CD4-positive, alpha-beta T cell treated with Interleukin-15 for 4 hours (primary cell): ENCODE measurements at places on chromosomes 1 and 21.

- DNase-seq = no peak
These were observed 68.0 kb upstream of the CYP2J2 start for GRCh38 chr1:59994302-59995198.

DNA sequence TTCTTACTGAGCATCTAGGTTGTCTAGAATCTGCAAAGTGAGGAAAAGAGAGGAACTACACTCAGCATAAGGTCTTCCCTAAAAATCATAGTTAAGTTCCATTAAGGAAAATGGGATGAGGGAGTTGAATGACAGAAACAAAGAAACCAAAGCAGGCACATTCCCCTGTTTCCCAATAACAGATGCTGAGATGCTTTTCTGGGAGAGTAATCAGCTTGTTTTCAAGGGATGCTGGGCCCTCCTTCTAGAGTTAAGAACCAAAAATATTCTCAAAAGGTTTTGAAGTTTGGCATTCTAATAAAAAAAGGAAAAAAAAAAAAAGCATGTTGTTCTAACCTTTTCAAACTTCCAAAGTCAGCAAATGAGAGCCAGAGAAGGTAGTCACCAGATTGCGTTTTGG is 105.2 kb upstream of the ZNF648 start:
- DNase-seq = no peak

- no peak for DNase-seq
These were observed 12.3 kb upstream of the NFASC start for GRCh38 chr1:204858363-204858821.

DNA sequence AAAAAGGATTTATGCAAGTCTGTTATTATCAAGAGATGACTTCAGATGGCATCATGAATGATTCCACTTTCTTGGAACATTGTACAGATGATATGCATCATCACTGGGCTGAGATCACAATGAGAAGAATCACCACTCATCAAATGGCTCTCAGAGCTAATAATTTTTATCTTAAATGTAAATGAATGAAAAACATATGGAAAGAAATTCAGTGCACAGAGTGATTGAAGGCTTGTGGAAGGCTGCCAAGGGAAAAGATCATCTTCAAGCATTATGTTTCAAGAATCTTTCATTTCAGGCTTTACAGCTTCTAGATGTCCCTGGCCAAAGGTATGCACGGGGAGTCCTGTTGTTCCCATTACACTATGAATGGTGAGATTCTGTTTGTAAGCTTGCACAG is 955.7 kb downstream of the TTLL7 start:
- no peak for DNase-seq

DNA sequence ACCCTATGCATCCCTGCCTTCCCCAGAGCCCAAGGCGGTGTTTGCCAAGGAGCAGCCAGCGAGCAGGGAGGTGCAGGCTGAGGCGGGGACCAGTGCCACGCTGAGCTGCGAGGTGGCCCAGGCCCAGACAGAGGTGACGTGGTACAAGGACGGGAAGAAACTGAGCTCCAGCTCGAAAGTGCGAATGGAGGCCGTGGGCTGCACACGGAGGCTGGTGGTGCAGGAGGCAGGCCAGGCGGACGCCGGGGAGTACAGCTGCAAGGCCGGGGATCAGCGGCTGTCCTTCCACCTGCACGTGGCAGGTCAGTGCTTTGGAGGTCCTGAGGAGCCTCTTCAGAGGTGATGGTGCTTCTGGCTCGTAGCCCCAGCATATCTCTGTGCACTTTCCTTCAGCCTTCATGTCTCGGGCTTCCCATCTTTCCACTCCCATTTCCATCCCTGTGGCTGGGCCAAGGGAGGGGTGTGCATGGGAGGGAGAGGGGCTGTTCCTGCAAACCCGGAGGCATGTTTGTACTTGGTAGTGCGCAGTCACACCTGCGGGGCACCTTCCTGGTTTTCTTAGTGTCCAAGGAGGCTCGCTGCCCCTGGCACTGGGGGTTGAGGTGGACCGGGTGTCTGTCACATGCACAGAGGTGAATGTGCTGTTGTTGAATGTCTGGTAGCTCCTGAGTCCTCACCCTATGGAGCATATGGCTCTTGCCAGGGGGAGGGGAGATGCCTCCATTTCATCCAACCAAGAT is 56.4 kb downstream of the OBSCN start:
- DNase-seq = no peak

GRCh38 chr21:45407629-45408247 is 2.8 kb downstream of the COL18A1 start:
- no peak for DNase-seq

- DNase-seq = no peak
These were observed 17.1 kb downstream of the TNFRSF8 start for GRCh38 chr1:12080156-12080555.

DNA sequence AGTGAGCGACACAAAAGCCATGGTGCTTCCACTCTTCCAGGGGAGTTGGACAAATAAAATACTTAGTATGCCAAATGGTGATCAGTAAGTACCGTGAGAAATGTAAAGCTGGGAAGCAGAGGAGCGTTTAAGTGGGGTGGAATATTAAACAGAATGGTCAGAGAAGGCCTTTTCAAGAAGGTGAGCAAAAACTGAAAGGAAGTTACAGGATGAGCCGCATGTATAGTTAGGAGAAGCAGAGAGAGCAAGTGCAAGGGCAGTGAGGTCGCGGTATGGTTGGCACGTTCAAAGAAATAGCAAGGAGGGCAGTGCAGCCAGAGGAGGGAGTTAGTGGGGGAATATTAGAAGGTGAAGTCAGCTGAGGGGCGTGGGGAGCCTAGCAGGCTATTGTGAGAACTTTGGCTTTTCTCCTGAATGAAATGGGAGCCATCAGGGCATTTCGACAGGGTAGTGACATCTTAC is 748 bp upstream of the ATP6V0B start:
- DNase-seq = no peak

DNA sequence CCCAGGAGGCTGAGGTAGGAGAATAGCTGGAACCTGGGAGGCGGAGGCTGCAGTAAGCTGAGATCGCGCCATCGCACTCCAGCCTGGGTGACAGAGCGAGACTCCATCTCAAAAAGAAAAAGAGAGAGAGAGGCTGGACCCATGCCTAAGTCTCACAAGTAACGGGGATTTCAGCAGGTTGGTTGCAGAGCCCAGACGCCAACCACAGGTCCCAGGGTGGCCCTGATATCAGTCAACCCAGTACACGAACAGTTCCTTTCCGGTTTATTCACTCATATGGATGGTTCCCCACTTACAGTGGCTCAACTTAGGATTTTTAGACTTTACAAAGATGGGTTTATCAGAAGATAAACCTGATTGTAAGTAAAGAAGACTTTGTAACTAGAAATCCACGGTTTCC is 40.9 kb downstream of the CLSTN1 start:
- DNase-seq = no peak

- DNase-seq = no peak
These were observed 14.9 kb upstream of the RAB42 start for GRCh38 chr1:28577052-28577678.
